ENCODE measurements at places on chromosomes 4 and X.

GRCh38 chr4:184237612-184238011 is 19.9 kb upstream of the ENPP6 start:
- DNase-seq = no peak

DNA sequence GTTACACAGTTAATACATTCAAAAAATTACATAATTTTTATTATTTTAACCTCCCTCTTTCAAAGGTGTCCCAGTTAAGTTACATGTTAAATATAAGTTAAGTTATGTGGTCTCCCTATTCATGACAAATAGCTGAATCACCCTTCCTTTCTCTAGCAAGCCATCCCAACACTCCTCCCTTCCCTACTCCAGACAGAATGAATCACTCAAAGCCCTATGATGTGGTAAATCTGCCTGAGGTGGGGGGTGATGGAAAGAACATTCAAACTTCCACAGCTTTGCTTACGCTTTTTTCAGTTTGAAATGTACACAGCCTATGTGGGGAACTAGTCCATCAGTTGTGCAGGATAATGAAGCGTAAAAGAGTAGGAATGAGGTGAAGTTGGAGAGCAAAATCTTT is 90.2 kb downstream of the CXCL13 start:
- DNase-seq = no peak

DNA sequence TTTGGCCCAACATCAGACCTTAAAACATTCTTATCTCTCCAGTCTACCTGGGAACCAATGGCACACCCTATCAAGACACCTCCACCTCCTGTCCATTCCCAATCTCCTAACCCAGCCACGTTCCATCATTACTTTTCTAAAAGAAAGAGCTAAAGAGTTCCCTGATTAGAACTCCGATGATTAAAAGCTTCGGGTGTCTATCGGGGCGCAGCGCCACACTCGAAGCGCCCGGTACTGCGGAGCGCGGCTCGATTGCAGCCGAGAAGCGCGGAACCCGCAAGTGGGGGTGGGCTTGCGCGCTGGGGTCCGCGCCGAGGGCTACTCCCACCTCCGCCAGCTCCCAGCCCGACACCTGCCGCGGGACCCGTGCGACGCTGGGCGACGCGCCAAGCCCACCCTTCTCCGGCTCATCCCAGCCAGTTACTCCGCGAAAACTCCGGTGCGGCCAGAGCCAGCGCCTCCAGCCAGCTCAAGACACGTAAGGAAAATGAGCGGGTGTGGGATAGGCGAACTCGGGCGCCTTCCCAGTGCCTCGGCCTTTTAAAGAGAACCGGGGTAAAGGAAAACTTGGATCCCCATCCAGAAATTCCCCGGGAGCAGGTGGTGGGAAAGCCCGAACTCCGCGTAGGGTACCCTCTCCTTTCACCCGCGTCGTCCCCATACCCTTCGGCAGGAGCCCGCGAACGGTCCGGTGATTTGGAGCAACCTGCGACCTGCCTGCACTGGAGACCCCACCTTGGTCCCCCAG is 593 bp downstream of the NPY1R start:
- no peak for DNase-seq

DNA sequence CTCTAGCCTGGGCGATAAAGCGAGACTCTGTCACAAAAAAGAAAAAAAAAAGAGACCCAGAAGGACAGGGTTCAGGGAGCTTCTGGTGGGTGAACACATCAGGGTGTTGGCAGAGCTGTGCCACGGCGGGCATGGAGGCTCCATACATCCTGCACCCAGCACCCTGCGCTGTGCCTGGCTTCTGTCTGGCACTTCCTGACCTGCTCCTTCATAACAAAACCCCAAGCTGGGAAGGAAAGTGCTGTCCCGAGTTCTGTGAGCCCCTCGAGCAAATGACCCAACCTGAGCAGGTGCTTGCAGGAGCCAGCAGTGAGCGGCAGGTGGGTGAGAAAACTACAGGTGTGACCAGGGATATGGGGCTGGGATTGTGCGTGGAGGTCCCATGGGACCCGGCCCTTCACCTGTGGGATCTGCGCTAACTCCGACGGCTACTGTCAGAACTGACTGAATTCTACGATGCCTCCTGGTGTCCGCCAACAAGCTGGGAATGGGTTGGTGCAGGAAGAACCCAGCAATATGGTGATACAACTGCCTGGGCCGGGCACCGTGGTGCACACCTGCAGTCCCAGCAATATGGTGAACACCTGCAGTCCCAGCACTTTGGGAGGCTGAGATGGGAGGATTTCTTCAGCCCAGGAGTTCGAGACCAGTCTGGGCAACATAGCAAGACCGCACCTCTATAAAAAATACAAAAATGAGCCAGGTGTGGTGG is 18.9 kb downstream of the ASMTL start:
- DNase-seq = no peak

GRCh38 chr4:184980261-184980660 is 38.0 kb upstream of the HELT start:
- DNase-seq = no peak

- DNase-seq = no peak
These were observed 88.8 kb upstream of the CCDC160 start for GRCh38 chrX:134148172-134148692.
